G401 (cell line): ENCODE measurements at places on chromosomes 13 and 19. TPM values are rescaled to one million over a fixed set of nuclear protein-coding genes. Genes with fewer than 3 reads are reported as not detected.

Gene AMER2
- not detected in 2 replicates for total RNA-seq

Gene IGFL2
- total RNA-seq = 0.47 TPM in 1 of 2 replicates, not detected in the other

Gene C5AR1
- 0.68 and 0.92 TPM in 2 replicates for total RNA-seq

Gene TEX26
- not detected in 2 replicates for total RNA-seq

Gene B3GNT3
- not detected in 2 replicates for total RNA-seq

Gene IL12RB1
- not detected in 2 replicates for total RNA-seq

Gene ZNF550
- total RNA-seq = 5.9 and 6.3 TPM in 2 replicates

Gene SMIM44
- total RNA-seq = not detected in 2 replicates

Gene ZNF296
- total RNA-seq = not detected in 2 replicates

Gene LILRA1
- not detected in 2 replicates for total RNA-seq

Gene PLPPR2
- total RNA-seq = 8.1 and 11.5 TPM in 2 replicates

Gene FUT6
- not detected in 2 replicates for total RNA-seq

Gene WBP4
- 9.7 and 16.5 TPM in 2 replicates for total RNA-seq

Gene DLL3
- total RNA-seq = 12.4 and 15.6 TPM in 2 replicates

Gene CCDC122
- not detected in 2 replicates for total RNA-seq

Gene DIRAS1
- 13.5 and 13.7 TPM in 2 replicates for total RNA-seq

Gene MBD3L3
- 2.6 TPM in 1 of 2 replicates, not detected in the other for total RNA-seq

Gene INSR
- 10.2 and 10.7 TPM in 2 replicates for total RNA-seq

Gene CIRBP
- total RNA-seq = 196 and 215 TPM in 2 replicates

Gene ERCC2
- 60.2 and 60.6 TPM in 2 replicates for total RNA-seq

Gene YIF1B
- 114 TPM in 2 replicates for total RNA-seq

Gene LHFPL6
- total RNA-seq = not detected in 2 replicates

Gene CYP2A6
- not detected in 2 replicates for total RNA-seq

Gene KLF1
- total RNA-seq = not detected in 2 replicates

Gene OR7D2
- total RNA-seq = not detected in 2 replicates

Gene MLLT1
- 5.6 and 7.5 TPM in 2 replicates for total RNA-seq

Gene APOC1
- total RNA-seq = 182 and 412 TPM in 2 replicates

Gene S1PR2
- 8.0 and 14.0 TPM in 2 replicates for total RNA-seq

Gene TUBA3C
- not detected in 2 replicates for total RNA-seq

Gene FUT1
- not detected in 2 replicates for total RNA-seq

Gene GPC6
- 0.98 and 2.1 TPM in 2 replicates for total RNA-seq

Gene TRAPPC2B
- 18.6 and 19.0 TPM in 2 replicates for total RNA-seq

Gene POU2F2
- total RNA-seq = not detected in 2 replicates

Gene ZNF607
- 7.3 and 15.9 TPM in 2 replicates for total RNA-seq

Gene DAND5
- total RNA-seq = 0.18 TPM in 1 of 2 replicates, not detected in the other

Gene ZC3H4
- 12.4 and 16.8 TPM in 2 replicates for total RNA-seq

Gene GAMT
- total RNA-seq = 110 and 116 TPM in 2 replicates

Gene ZNF709
- 6.2 and 7.6 TPM in 2 replicates for total RNA-seq

Gene ATCAY
- 0.18 and 0.44 TPM in 2 replicates for total RNA-seq

Gene WDR88
- total RNA-seq = not detected in 2 replicates

Gene GPR183
- total RNA-seq = not detected in 2 replicates

Gene HSPB6
- not detected in 2 replicates for total RNA-seq

Gene F10
- not detected in 2 replicates for total RNA-seq

Gene SYDE1
- total RNA-seq = 43.0 and 56.5 TPM in 2 replicates

Gene SLAIN1
- total RNA-seq = 0.24 TPM in 1 of 2 replicates, not detected in the other

Gene ZNF681
- 4.1 and 7.0 TPM in 2 replicates for total RNA-seq

Gene LILRA5
- not detected in 2 replicates for total RNA-seq

Gene ZNF773
- 3.8 and 11.8 TPM in 2 replicates for total RNA-seq

Gene KCNJ14
- total RNA-seq = 0.31 TPM in 1 of 2 replicates, not detected in the other
